Activated naive CD8-positive, alpha-beta T cell treated with anti-CD3 and anti-CD28 coated beads, Interleukin-2, amount 10 ng/mL, durations not matched to agents 7 days and 5 days (primary cell): ENCODE measurements at places on chromosomes 5 and 9. TPM values are rescaled to one million over a fixed set of nuclear protein-coding genes. Genes with fewer than 3 reads are reported as not detected.

- H3K27ac ChIP-seq = peak overlapping the region; percentile 100
- peak overlapping the region; percentile 91 for H3K4me3 ChIP-seq
- peak; percentile 69 for DNase-seq
- H3K4me1 ChIP-seq = peaks cover 25% of the 10 kb centered on the region
Observed at GRCh38 chr5:137752905-137753690, 1.1 kb downstream of the HNRNPA0 start.

DNA sequence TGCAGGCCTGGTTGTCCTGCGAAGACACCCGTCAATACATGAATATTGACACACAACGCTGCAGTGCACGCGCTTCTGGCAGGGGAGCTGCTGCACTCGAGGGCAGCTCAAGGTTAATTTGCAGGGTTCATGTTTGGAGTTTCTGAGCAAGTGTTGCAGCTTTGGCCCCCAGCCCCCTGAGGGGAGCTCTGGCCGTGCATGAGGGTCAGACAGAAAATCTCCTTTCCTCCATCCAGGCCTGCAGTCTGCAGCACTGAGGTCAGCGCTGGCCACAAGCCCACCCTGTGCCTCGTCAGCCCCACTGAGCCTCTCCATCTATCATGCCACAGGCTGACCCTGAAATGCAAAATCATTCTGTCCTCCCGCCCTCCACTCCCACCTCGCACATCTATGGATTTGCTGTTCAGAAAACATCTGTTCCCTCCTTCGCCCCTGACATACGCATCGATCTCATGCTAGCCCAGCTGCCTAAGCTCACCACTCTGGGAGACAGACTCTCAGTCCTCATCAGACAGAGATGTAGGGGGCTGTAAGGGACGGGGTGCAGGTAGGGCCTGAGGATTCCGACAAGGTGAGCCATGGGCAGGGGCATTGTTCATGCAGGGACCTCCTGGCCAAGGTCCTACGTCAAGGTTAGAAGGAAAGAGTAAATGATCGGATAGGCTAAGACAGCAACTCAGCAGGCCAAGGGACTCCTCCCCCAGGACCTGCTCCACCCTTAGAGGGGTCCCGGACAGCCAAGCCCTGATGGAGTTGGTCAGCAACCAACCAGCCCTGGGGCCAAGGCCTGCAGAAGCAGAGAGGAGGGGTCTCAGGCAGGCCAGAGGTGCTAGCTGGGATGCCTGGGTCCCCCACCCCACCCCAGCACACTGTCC is 125.1 kb downstream of the KCNIP1 start:
- H3K27ac ChIP-seq = no peak overlapping the region
- H3K36me3 ChIP-seq = no peaks in the 10 kb centered on the region
- peaks cover 9% of the 10 kb centered on the region for H3K27me3 ChIP-seq
- DNase-seq = no peak
- H3K4me3 ChIP-seq = no peak overlapping the region

DNA sequence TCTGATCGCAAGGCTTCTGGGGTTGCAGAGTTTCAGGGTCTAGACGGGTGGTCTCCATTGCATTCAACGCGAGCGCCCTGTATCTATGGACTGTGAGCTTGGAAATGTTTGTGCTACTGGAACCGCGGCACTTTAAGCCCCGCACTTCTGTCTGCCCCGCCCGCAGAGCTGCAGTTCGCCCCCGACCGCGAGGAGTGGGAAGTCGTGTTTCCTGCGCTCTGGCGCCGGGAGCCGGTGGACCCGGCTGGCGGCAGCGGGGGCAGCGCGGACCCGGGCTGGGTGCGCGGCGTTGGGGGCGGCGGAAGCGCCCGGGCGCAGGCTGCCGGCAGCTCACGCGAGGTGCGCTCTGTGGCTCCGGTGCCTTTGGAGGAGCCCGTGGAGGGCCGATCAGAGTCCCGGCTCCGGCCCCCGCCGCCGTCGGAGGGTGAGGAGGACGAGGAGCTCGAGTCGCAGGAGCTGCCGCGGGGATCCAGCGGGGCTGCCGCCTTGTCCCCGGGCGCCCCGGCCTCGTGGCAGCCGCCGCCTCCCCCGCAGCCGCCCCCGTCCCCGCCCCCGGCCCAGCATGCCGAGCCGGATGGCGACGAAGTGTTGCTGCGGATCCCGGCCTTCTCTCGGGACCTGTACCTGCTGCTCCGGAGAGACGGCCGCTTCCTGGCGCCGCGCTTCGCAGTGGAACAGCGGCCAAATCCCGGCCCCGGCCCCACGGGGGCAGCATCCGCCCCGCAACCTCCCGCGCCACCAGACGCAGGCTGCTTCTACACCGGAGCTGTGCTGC is 1.0 kb downstream of the ADAMTS19 start:
- DNase-seq = peak; percentile 41
- H3K36me3 ChIP-seq = no peaks in the 10 kb centered on the region
- H3K27ac ChIP-seq = no peak overlapping the region
- peak overlapping the region; percentile 64 for H3K4me3 ChIP-seq
- peaks cover 40% of the 10 kb centered on the region for H3K27me3 ChIP-seq

DNA sequence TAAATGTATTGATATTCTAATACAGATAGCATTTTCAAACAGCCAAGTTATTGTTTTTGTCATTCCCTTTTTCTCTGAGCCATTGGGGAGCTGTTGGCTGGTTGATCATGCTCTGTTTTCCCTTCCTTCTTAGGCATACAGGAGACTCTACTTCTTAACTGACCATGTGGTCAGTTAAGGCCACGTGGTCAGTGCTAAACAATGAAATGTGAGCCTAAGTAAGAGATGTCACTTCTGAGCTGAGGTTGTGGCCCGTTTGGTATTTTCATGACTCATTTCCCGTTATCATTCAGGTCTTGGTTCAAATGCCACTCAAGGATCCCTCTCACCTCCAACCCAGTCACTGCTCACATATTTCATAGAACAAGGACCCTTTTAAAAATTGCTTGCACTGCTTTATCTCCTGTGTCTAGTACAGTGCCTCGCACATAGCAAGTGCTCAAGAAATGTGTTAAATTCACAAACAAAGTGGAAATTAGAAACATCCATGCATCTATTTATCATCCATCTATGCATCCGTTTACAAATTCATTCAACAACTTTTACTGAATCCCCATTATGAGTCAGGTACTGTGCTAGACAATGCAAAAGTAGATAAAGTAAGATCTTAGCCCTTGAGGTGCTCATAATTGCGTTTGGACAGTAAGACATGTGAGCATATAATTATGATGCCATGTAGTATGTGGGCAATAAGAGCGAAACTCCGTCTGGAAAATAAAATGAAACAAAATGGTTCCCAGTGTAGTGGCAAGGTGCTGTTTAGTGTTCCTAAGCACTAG is 50.7 kb downstream of the ARRDC3 start:
- DNase-seq = no peak
- H3K4me1 ChIP-seq = peaks cover 23% of the 10 kb centered on the region
- H3K27me3 ChIP-seq = no peaks in the 10 kb centered on the region
- peak overlapping the region; percentile 35 for H3K27ac ChIP-seq

DNA sequence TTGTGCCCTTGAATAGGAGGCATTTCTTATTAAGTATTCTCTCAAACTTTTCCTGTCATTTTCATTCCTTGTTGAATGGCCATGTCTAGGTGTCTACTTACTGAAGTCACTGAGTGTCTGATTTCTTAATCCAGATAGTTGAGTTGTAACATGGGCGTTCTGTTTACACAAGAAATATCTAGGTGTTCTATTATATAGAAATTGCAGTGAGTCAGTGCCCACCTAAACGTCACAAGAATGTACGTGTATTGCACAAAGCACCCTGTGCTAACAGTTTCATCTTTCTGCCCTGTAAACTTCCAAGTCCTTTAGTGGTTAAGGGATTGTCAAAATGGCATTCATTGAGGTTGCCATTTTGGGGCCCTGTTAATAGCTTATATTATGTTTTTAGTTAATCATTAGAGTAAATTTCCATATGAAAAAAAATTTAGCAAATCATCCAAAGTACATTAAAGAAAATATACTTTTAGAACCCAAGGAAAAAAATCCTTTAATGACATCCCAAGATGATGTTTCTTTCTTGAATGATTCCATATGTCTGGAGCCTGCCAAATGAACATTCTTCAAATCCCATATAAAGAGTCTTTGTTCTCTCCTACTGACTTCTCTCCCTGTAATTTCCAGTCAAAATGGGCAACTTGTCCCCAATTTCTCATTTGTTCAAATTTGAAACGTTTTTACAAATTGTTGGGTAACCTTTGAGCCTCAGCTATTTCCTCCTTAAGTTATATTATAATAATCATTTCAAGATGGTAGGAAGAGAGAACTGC is 114.2 kb downstream of the GOLPH3 start:
- no peaks in the 10 kb centered on the region for H3K4me1 ChIP-seq
- no peaks in the 10 kb centered on the region for H3K36me3 ChIP-seq
- no peak for DNase-seq
- no peak overlapping the region for H3K4me3 ChIP-seq
- H3K27me3 ChIP-seq = no peaks in the 10 kb centered on the region

DNA sequence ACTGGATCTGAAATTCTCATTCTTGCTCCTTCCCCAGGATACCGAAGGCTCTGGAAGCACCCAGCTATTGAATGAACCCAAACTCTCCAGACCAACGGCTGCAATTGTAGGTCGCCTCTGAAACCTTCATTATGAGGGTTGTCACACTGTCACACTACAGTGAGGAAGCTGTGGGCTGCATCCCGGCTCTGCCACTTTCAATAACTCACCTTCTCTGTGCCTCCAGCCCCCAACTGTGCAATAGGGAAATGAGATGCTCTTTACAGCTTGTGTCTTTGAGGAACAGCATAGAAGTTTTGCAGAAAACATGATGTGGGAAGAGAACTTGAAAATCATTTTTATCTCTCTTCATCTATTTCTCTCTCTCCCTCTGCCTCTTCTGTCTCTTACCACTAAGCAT is 69.6 kb upstream of the TGFBR1 start:
- peaks cover 37% of the 10 kb centered on the region for H3K4me1 ChIP-seq
- DNase-seq = no peak
- peaks cover 2% of the 10 kb centered on the region for H3K27me3 ChIP-seq
- peak overlapping the region; percentile 27 for H3K27ac ChIP-seq

- no peak overlapping the region for H3K4me3 ChIP-seq
- no peaks in the 10 kb centered on the region for H3K4me1 ChIP-seq
- DNase-seq = no peak
- H3K27me3 ChIP-seq = no peaks in the 10 kb centered on the region
- H3K27ac ChIP-seq = no peak overlapping the region
- H3K36me3 ChIP-seq = no peaks in the 10 kb centered on the region
Observed at GRCh38 chr5:168187614-168188013, 103.8 kb upstream of the WWC1 start.

DNA sequence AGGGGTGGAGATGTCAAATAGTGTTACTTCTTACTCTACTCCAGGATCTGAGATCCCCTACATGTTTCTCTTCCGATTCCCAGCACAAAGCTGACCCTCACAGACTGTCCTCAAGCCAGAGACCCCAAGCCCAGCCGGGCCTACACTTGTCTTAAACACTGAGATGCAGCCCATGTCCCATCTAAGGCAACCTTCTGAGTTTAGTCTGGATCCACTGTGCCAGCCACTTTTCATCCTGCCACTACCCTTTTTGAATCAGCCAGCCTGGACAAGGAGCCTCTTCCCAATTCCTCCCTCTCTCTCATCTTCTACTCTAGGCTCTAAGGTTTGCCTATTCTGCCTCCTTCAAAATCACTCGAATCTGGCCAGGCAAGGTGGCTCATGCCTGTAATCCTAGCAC is 6.2 kb upstream of the MYORG start:
- H3K27me3 ChIP-seq = peaks cover 10% of the 10 kb centered on the region
- H3K4me3 ChIP-seq = no peak overlapping the region

DNA sequence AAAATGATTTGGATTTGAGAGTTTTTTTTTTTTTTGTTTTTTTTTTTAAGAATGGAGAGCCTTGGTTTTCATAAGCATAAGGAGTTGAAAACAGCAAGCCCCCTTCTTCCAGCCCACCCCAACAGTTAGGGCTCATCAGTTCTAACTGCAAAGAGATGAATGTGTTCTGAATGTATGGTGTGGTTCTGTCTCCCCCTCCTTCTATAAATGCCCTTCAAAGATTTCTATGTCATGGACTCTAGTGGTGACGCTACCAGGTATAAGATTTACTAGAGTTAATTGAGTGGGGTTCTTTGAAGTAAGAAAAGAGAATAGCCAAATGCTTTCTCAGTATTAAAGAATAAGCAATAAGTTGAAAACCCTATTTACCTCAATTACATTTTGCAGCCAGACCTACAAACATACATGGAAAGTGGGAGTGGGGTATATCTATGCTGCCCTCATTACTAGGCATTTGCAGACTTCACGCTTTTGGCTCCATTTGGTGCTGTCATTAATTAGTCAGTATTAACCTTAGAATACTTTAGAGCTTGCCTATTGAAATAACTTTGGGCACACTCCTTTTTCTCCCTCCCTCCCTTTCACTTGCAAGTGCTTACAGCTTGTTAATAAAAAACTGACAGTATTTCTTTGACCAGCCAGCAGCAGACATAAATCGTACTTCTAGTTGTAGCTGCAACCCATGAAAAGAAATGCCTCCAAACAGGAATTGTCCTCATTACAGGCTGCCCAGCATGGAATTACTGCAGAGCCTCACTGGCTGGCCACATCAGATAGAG is 667.2 kb upstream of the ZNF608 start:
- DNase-seq = no peak
- no peaks in the 10 kb centered on the region for H3K27me3 ChIP-seq
- no peaks in the 10 kb centered on the region for H3K36me3 ChIP-seq
- no peak overlapping the region for H3K27ac ChIP-seq

DNA sequence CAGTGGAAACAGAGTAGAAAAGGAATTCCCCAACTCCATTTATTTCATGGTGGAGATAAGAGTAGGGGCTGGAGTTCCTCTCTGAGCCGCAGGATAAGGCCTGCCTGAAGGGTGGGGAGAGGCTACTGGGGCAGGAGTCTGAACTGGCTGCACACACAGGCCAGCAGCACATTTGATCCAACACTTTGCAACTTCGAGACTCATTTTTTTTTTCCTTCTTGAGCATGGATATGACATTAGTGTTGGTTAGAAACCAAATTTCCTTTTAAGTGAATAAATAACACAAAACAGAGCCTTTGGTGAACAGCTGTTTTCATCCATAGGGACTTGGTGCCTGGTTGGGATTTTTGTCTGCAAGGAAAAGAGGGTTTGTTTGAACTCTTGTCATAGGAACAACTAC is 76.6 kb downstream of the RALGPS1 start:
- H3K36me3 ChIP-seq = peaks cover 20% of the 10 kb centered on the region
- H3K27ac ChIP-seq = no peak overlapping the region
- no peak overlapping the region for H3K4me3 ChIP-seq
- H3K4me1 ChIP-seq = peaks cover 23% of the 10 kb centered on the region
- H3K27me3 ChIP-seq = peaks cover 61% of the 10 kb centered on the region

GRCh38 chr5:93607367-93608258 is 24.6 kb downstream of the NR2F1 start:
- H3K4me1 ChIP-seq = peaks cover 10% of the 10 kb centered on the region
- peak overlapping the region; percentile 42 for H3K4me3 ChIP-seq
- no peak for DNase-seq
- H3K36me3 ChIP-seq = peaks cover 3% of the 10 kb centered on the region

GRCh38 chr9:87464110-87464991 is 33.3 kb upstream of the DAPK1 start:
- no peak overlapping the region for H3K4me3 ChIP-seq
- H3K4me1 ChIP-seq = no peaks in the 10 kb centered on the region
- DNase-seq = no peak
- H3K36me3 ChIP-seq = no peaks in the 10 kb centered on the region

The LMX1B gene
- total RNA-seq = not detected

The S1PR3 gene
- 0.06 TPM for total RNA-seq

The PCAT7 gene
- total RNA-seq = not detected

The FIBCD1 gene
- total RNA-seq = not detected

The FBXO4 gene
- total RNA-seq = 15.3 TPM
